ENCODE measurements at places on chromosomes 2 and 18.
A peak's percentile ranks its signal among the peaks of the same experiment; 100 is the strongest.

DNA sequence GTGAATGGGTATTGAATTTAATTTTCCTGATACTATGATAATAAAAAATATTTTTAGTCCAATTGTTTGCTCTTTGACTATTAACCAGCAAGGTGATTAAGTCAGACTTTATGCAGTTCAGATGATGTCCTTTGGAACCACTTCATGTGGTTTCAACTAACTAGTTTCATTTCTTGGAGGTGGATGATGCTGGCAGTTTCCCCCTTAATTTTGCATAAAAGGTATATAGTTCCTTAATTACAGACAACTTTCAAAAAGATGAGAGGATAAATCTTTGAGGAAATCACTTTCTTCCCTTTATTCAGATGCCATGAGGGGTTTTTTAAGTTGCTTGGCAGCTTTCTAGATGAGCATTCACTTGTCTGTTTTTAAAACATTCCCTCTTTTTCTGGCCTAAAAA is 223.1 kb downstream of the PHLPP1 start:
- no peak for DNase-seq

- no peak for DNase-seq
Measured at GRCh38 chr2:170685591-170685990, 29.5 kb upstream of the SP5 start.

- peak; percentile 71 for DNase-seq
Measured at GRCh38 chr2:30239308-30239985, 8.1 kb downstream of the LBH start.

- no peak for DNase-seq
Measured at GRCh38 chr2:142104134-142104758, 26.6 kb downstream of the LRP1B start.

DNA sequence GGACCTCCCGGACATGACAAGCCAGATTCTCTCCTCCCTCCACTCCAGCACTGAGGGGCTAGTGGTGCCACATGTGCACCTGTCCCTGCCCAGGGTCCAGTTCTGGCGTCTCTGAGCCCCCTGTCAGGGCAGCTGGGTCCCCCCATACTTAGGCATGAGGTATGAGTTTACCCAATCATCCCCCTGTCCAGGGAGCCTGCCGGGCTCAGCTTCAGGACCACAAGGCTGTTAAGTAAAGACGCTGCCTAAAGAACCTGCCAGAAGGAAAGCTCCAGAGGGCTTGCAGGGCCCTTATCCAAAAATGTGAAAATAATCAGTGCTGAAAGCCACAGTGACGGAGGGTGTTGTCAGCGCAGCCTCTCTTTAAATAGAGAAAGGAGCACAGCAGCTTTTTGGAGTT is 40.0 kb downstream of the SH3BP4 start:
- no peak for DNase-seq

GRCh38 chr2:190791347-190791975 is 89.2 kb upstream of the GLS start:
- DNase-seq, result no peak

DNA sequence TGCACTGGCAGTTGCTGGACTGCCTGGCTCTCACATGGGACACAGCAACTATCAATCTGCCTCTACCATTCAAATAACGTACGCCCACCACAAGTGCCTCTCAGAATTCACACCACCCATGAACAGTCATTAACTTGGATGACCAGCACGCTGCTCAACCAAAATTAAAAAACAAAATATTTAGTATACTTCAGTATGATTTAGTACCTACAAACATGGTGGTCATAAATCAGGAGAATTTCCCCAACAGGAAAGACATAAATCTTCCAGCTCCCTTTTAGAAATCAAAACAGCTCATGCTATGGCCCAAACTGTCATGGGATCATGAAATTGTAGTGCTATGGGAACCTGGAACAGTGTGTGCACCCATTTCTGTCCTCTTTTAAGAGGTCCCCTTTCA is 317.4 kb upstream of the ETAA1 start:
- no peak for DNase-seq

- no peak for DNase-seq
Measured at GRCh38 chr2:179304424-179304823, 39.8 kb upstream of the SESTD1 start.

Data from neural crest cell (in vitro differentiated cells).